ENCODE measurements at places on chromosomes 16 and 17.

- DNase-seq, result no peak
Measured at GRCh38 chr17:40556198-40556661, 9.0 kb downstream of the CCR7 start.

- no peak for DNase-seq
Measured at GRCh38 chr16:62814891-62815290, 778.7 kb upstream of the CDH8 start.

DNA sequence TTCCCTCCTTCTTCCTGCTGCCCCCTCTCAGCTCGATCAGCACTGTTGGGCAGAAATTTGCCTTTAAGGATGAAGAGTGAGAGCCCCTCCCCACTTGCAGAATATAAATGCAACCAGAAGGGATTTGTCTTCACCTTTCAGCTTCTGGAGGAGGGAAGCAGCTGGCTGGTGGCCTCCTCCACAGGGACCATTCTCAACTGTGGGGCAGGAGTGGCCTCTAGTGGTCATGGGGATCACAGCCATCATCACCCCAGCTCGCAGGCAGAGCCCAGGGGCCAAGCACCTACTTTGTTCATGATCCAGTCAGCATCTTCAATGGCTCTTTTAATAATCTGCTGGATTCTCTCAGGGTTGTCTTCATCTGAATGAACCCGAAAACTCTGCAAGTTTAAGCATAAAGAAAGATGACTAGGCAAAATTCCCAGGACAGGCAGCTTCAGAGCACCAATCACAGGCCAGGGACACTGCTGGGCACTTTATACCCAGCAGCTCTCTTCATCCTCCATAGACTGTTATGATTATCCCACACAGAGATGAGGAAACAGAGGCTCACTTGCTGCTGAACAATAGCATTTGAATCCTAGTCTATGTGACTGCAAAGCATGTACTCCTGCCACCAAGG is 13.1 kb downstream of the LYRM9 start:
- no peak for DNase-seq

- no peak for DNase-seq
Measured at GRCh38 chr17:50839591-50840310, 4.4 kb downstream of the WFIKKN2 start.

DNA sequence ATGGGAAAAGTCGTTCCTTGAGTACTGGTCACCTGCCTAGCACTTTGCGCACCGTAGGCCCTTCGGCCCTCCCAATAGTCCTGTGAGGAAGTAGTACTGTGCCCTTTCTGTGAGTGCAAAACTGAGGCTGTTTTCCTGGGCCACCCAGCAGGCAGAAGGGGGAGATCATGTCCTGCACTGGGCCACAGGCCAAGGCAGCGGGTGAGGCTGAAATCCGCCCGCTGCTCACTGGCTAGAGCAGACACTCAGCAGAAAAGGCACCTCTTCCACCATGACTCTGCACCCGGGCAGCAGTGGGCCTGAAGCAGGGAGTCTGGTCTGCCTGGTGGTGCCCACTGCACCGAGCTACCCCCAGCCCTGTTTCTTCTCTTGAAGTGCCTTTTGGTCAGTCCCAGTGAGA is 20.2 kb downstream of the METTL22 start:
- DNase-seq, result no peak

DNA sequence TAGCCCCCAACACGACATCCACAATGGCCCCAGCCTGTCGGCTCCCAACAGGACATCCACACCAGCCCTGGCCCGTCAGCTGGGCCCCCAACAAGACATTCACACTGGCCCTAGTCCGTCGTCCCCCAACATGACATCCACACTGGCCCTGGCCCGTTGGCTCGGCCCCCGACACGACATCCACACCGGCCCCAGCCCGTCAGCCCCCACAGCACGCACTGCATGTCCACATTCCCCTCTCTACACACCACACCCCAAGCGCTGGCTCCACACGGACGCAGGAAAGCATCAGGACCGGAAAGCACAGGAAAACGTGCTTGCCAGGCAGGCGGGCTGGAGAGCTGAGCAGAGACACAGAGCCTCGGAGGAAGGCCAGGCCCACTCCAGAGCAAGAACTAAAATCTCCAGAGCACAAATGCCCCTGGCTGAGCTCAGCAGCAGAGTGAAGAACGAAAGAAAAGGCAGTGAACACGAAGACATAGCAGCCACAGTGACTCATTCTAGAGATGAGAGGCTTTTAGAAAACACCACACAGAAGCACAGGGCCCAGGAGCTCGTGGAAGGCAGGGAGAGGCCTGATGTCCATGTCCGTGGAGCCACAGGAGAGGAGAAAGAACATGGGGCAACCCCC is 50.6 kb downstream of the LMF1 start:
- no peak for DNase-seq

DNA sequence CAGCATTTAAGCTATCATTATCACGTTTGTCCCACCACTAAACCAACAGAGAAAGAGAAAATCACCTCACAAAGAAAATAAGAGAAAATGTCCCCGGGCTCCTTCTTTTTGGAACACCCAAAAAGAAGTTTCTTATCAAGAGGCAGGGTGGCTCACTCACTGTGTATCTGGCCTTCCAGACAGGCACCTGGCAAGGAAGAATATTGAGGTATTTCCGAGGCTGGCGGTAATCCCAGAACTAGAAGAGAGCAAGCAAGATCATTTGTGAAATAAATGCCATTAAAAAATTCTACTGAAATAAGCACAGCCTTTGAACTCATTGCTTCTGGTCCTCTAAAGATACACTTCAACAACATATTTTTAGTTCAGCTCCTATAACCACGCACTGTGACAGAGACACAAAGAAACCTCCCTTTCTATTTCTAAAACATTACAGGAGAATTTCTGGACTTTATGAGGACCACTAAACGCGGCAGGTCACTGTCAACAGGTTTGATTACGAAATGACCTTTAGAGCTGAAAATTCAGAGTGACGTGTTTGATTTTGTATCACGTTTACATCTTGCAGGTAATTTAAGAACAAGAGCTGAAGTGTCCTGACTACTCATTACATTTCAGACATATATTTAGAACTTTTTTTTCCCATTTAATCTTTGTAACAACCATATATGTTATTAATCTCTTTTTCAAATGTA is 61.0 kb downstream of the WDR59 start:
- peak; percentile 16 for DNase-seq

GRCh38 chr17:61967729-61968128 is 39.9 kb upstream of the INTS2 start:
- DNase-seq, result no peak

DNA sequence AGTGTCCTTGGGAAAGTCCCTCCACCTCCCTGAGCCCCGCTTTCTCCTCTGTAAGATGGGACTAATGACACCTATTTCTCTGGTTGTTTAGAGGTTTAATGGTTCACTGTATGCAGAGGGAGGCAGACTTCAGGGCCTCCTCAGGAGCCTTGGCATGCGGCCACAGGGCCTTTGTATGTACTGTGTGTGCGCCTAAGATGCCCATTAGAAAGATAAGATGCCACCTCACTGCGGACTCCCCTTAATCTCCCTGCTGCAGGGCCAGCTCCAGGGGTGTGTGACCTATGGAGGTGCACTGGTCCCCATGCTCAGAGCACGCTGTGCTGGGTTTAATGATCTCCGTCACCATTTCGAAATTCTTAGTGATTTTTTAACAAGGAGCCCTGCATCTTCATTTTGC is 59.3 kb downstream of the TMEM235 start:
- no peak for DNase-seq

- DNase-seq, result no peak
Measured at GRCh38 chr16:85236818-85237150, 124.5 kb upstream of the CIBAR2 start.

- peak; percentile 85 for DNase-seq
Measured at GRCh38 chr16:53131363-53132071, 76.7 kb downstream of the CHD9 start.

DNA sequence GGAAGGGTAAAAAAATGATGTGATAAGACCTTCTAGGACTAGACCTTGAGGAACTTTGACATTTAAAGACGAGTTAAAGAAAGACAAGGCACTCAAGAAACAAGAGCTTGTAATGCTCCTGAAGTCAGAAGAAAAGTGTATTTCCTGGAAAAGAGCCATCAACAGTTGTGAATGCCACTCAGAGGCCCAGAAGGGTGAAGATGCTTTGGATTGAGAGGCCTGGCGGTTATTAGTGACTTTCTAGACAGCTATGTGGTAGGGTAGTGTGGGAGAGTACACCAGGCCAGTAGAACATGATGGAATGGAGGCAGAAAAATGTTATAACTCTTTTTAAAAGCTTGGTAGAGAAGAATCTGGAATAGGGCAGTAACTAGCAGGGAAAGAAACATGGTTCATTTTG is 34.1 kb upstream of the ANKFN1 start:
- no peak for DNase-seq

- DNase-seq, result no peak
Measured at GRCh38 chr17:61209525-61209924, 190.1 kb upstream of the TBX2 start.

DNA sequence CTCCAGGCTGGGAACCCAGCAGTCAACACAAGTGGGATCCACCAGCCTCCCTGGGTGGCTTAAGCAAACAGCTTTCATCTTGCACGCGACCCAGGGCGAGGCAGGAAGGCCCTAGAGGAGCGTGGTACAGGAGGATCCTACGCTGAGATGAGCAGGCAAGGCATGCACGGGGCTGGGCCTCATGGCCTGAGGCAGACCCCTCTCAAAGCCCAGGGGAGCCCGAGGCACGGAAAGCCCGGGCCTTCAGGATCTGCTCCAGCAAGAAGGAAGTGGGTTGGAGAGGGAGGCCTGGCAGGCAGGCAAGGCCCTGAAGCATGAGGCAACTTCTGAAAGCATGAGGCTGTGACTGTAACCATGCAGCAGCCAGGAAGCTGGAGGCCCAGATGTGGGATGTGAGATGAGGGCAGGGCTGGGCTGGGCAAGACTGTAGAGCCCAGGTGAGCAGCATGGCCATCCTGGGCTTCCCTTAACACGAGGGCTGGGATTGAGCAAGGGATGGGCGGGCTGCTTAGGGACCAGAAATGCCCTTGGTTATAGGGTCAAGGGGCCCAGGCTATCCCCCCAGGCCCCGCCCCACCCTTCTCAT is 338.7 kb downstream of the C16orf95 start:
- no peak for DNase-seq

- no peak for DNase-seq
Measured at GRCh38 chr17:79804856-79805696, 8.2 kb upstream of the CBX8 start.

- no peak for DNase-seq
Measured at GRCh38 chr17:2064520-2064971, 9.6 kb downstream of the HIC1 start.

GRCh38 chr16:88390265-88390664 is 7.5 kb downstream of the ZNF469 start:
- no peak for DNase-seq

GRCh38 chr17:2019723-2020122 is 5.4 kb downstream of the RTN4RL1 start:
- DNase-seq, result no peak

DNA sequence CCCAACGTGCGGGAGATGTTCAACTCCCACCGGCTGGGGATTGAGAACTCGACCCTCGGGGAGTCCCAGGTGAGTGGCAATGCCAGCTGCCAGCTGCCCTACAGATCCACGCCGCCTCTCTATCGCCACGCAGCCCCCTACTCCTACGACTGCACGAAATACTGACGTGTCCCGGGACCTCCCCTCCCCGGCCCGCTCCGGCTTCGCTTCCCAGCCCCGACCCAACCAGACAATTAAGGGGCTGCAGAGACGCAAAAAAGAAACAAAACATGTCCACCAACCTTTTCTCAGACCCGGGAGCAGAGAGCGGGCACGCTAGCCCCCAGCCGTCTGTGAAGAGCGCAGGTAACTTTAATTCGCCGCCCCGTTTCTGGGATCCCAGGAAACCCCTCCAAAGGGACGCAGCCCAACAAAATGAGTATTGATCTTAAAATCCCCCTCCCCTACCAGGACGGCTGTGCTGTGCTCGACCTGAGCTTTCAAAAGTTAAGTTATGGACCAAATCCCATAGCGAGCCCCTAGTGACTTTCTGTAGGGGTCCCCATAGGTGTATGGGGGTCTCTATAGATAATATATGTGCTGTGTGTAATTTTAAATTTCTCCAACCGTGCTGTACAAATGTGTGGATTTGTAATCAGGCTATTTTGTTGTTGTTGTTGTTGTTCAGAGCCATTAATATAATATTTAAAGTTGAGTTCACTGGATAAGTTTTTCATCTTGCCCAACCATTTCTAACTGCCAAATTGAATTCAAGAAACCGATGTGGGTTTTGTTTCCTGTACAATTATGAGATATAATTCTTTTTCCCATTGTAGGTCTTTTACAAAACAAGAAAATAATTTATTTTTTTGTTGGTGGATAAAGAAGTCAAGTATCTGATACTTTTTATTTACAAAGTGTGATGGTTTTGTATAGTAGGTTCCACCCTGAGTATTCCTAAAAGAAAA is 2.3 kb downstream of the FOXC2 start:
- DNase-seq, result no peak

GRCh38 chr17:9004132-9004960 is 17.0 kb upstream of the NTN1 start:
- DNase-seq, result no peak

- no peak for DNase-seq
Measured at GRCh38 chr16:72404299-72404698, 232.3 kb upstream of the PMFBP1 start.

GRCh38 chr17:34547453-34548063 is 31.8 kb upstream of the TMEM132E start:
- no peak for DNase-seq

GRCh38 chr17:76050538-76051467 is 21.5 kb downstream of the SRP68 start:
- DNase-seq, result no peak

- DNase-seq, result no peak
Measured at GRCh38 chr17:34858591-34859565, 102.4 kb downstream of the CCT6B start.

- no peak for DNase-seq
Measured at GRCh38 chr17:75635610-75636202, 2.5 kb downstream of the SMIM5 start.

DNA sequence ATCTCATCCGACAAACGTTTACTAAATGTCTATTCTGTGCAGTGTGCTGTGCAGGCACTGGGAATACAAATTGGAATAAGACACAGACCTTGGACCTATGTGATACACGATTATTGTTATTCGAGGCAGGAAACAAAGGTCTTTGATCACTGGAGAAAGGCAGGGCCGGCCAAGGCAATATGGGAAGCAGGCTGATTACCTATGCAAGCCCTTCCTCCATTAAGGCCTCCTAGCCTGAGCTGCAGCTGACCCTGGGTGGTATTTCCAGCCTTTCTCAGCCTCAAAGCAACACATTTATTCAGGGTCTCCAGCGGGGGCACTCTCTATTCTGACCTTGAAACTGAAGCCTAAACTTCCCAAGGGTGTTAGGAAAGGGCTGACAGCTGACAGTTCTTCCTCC is 13.4 kb downstream of the ST6GALNAC1 start:
- DNase-seq, result no peak

GRCh38 chr17:78185981-78186691 is 716 bp downstream of the TK1 start:
- DNase-seq, result no peak

- DNase-seq, result no peak
Measured at GRCh38 chr17:12953156-12953555, 64.7 kb downstream of the ELAC2 start.

DNA sequence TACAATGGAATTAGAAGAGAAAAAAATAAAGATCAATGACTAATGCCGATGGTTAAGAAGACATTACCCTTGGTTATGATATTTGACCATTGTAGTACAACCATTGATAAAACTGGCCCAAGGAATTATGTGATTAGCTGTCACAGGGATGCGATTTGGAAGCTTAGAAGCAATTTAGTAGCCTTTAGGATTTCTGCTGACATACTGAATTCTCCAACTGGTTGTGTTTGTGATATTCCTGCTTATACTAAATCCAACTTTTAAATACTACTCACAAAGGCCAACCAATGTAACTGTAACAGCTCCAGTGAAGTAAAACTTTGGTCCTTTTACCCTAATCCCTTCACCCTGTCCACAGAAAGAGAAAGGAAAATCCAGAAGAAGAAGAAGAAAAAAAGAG is 31.4 kb upstream of the ABCA6 start:
- DNase-seq, result no peak

Measured in suprapubic skin (tissue), 4 donors.